Stimulated activated CD4-positive, alpha-beta T cell treated with anti-CD3 and anti-CD28 coated beads, Interleukin-1b, Interleukin-23, amount 100 ng/mL, for 1 hour (primary cell): ENCODE measurements at places on chromosomes 16 and 17.
A peak's percentile ranks its signal among the peaks of the same experiment; 100 is the strongest.

DNA sequence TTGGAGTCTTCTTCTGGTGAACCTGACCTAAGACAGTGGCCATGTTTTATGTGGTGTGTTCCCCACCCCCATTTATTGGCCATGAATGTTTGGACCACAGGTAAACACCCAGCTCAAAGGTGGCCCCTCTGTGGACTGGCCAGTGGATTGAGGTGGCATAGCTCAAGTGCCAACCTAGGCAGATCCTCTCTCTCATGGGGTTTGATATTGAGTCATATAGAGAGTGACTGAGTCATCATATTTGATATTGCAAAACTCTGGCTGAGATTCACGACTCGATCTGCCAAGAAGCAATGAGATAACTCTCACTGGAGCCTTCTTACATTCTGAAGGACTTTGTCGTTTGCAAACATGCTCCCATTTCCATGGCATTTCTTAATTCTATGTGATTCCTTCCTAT, 10.5 kb upstream of the TEKT3 start:
- no peak for DNase-seq

DNA sequence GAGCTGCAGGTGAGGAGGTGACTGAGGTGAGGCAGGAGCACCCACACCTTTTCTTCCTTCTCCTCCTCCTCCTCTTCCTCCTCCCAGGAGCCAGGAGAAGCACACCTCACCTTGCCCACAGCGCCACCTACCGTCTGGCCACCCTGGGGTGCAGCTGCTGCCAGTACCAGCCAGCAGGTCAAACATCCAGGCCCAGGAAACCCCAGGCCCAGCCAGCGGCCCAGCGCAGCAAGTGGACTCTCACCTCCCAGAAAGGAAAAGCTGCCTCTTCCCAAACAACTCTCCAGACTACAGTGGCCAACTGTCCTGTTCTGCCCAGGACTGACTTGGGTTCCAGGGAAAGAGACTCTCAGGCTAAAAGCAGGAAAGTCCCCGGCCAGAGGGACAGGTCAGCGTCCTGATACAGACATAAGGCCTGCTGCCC, 22.7 kb downstream of the PEMT start:
- peak; percentile 36 for DNase-seq

DNA sequence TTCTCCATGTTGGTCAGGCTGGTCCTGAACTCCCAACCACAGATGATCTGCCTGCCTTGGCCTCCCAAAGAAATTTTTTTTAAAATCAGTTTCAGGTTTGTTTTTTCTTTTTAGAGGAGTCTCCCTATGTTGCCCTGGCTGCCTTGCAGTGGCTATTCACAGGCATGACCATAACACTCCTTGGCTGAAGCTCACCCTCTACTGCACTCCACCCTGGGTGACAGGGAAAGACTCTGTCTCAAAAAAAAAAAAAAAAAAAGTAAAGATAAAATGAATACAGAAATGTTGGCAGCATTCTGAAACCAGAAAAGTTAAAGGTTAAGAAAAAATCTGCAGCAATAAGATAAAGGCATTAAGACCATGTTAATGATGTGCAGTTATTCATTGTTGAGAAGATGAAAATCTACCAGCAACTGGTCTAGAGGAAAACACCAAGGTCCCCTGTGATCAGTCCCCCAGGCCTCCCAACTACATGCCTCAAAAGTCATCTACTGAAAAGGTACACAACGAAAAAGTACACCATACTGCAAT, 15.1 kb downstream of the YWHAE start:
- DNase-seq, result no peak

DNA sequence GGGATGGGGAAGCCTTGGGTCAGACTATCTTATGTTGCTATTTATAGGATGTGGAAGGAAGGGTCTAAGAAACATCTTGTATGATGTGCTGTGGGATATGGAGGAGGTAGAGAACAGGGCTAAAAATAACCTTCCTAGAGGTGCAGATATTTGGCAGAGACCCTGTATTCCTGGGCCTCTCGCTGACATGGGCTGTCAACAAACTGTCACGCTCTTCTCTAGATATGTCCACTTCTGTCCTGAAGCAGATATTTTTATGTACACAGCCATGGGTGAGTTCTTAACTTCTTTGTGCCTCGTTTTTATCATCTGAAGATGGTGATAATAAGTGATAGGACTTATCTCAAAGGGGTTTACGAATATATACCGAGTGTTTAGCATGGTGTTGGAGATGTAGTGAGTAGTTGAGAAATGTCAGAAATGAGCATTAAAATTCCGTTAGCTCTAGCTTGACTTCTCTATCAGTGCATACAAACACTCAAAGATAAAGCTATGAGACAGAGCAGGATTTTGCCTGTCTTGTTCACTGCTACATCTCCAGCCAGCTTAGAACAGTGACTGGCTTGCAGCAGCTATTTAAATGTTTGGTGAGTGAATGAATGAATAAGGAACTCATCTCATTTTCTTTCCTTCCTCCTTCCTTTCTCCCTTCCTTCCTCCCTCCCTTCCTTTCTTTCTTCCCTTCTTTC, 2.9 kb upstream of the AQP8 start:
- no peak for DNase-seq

DNA sequence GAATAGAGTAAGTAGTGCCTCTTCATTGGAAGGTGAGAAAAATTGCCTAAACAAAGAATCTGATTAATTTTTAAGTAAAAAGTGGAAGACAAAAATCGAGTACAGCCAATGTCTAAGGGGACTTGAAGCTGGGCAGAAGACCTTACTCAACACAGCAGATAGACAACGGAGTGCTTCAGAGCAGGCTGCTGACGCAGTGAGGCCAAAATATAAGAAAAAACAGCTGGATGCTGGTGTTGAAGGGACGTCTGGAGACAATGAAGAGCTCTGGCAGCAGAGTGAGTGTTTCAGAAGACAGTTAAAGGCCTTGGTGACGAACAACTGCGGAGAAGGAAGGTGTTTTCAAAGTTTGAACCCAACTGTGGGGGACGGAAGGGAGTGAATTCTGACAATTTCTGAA, 169.8 kb downstream of the MRTFB start:
- DNase-seq, result no peak

GRCh38 chr16:19688396-19689024, 29.5 kb downstream of the KNOP1 start:
- DNase-seq, result no peak

GRCh38 chr17:49583226-49583625, 7.6 kb downstream of the NXPH3 start:
- no peak for DNase-seq

DNA sequence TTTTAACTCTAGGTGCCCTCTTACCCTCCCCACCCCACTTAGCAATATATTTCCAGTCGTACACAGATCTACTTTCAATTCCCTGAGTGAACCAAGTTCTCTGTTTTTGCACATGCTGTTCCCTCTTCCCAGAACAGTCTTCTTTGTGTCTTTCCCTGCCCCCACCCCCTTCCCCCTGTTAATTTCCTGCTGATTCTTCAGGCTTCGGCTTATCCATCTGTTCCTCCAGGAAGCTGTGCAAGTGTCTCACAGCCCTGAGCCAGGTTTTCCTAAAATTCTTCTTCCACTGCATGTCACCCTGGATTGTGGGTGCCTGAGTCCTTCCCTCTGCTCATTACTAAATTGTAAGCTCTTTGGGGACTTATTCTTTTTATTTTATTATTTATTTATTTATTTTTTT, 12.4 kb upstream of the SPOP start:
- DNase-seq, result no peak

DNA sequence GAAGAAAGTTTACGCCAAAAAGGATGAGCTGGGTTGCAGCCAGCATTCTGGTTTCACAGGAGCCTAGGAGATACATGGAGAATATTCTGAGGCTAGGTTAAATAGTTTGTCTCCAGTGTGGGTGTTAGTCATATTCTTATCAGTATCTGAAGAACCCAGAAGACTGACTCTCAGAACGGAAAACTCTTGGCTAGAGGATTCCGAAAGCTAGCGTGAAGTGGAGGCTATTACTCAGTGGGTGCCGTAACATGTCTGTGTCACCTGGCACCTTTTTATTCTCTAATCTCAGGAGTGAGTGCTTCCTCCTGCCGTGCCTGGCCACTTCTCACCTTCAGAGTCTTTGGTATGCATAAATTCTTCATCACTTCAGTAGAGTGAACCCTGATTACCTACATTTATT, 199.5 kb downstream of the WWOX start:
- DNase-seq, result no peak

DNA sequence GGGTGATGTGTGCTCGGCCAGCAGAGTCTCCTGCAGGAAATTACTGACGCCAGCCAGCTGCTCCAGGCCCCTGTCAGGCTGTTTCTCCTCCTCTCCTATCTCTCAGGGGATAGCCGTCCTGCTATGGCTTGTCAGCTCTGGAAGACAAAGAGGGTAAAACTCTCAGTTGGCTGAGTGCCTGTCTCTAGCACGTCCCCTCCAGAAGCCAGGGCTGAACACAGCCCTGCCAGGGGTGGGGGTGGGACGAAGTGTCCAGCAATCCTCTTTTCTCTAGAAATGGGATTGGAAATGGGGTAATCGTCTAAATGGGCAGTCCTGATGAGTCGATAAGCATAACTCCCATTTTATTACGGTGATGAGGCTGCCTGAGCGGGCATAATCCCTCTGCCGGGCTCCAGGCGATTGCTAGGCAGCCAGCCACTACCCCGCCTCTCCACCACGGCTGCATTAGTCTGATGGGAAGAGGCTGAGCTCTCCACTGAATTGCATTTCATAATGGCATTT, 89.1 kb upstream of the GNAO1 start:
- no peak for DNase-seq

GRCh38 chr17:18362698-18363100, 651 bp downstream of the SHMT1 start:
- DNase-seq, result no peak

GRCh38 chr16:69179328-69180010, 7.5 kb upstream of the SNTB2 start:
- no peak for DNase-seq

DNA sequence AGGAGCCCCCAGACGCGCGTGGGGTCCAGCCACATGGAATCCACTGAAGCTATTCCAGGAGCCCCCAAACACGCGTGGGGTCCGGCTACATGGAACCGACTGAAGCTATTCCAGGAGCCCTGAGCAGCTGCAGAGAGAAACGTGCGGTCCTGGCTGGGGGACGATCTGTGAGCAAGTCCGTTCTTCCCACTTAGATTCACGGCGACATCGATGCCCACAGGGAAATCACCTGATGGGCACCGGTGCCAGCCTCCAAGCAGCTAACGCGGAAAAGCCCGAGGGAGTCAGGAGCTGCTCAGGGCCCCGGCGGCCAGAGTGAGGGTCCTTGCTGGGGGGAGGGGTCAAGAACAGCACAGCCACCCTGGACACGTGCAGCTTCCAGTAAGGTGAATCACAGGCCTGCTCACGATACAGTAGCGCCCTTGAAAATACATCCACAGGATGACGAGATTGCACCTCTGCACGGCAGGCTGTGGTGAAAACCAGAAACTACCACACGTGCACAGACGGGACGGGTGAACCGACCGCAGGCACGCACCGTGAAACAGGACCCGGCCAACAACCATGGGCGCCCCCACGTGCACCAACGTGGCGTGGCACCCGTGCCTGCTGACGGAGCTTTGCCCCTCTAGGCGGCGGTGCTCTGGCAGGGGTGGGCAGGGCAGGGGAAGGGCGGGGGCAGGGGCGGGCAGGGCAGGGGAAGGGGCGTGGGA, 77.7 kb upstream of the GNG13 start:
- no peak for DNase-seq

GRCh38 chr16:55686671-55687070, 30.9 kb downstream of the SLC6A2 start:
- DNase-seq, result no peak

DNA sequence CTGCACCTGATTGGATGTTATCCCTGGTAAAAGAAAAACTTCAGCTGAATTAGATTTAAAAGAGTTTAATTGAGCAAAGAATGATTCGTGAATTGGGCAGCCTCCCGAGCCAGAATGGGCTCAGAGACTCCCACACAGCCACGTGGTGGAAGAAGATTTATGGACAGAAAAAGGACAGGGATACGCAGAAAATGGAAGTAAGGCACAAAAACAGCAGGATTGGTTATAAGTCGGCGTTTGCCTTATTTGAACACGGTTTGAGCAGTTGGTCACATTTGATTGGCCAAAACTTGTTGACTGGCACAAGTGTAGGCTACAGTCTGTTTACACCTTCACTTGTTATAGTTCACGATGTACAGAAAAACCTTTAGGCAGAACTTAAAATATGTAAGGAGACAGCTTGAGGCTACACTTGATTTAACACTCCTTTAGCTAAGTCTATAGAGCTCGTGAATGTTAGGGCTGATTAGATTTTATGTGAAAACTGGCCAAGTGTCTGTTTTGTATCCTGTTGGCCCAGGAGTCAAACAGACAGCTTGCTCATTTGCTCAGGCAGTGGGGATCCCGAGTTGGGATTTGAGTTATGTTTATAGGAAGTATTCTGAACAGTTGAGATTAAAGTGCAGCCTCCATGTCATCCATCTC, 119.5 kb upstream of the SHISA6 start:
- no peak for DNase-seq

DNA sequence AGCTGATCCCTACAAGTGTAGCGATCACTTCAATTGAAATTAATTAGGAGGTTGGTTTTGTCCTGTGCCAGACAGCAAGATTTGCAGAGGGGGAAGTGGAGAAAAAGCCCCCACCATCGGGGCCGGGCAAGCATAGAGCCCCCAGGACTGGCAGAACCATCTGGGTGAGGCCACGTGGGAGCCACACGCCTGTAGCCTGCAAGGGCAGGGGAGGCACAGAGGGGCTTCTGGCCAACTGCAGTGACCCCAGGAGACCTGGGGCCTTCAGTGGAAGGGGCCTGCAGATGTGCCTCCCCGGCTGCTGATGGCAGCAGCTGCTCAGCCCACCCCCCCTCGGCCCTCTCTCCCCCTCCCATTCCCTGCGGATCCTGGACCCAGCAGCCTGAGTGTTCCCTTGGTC, 54.1 kb downstream of the BAHCC1 start:
- DNase-seq, result no peak

GRCh38 chr17:30848021-30848420, 16.3 kb downstream of the ATAD5 start:
- no peak for DNase-seq

DNA sequence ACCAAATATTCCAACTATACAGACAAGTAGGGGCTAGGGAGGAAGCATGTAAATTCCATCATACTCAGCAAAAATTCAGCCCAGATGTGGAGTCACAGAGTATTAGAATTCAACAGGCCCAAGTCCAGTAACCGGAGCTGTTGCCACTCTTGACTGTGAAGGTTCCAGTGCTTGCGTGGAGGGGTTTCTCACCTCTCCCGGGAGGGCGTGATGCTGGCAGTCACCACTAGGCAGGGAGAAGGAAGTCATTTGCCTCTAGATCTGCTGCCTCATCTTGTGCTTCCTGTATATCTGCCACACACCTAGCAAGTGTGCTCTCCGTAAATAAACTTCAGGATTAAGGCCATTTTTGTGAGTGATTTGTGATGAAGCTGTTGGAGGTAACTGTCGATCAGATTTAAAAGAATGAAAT, 1.0 kb upstream of the CKLF start:
- DNase-seq, result no peak

GRCh38 chr17:7380855-7381683, at the start of gene TNK1:
TNK1 (plus strand) TSS chr17:7381089; CDS start chr17:7382927, 1,838 bp downstream.
- no peak for DNase-seq

GRCh38 chr17:50026837-50027171, 29.1 kb upstream of the ITGA3 start:
- peak; percentile 73 for DNase-seq

- DNase-seq, result peak; percentile 53
These were observed 1.5 kb downstream of the TMEM102 start for GRCh38 chr17:7436556-7437368.

GRCh38 chr17:30296499-30297080, 4.8 kb upstream of the BLMH start:
- DNase-seq, result no peak
